CD8-positive, alpha-beta memory T cell (primary cell): ENCODE measurements at places on chromosomes 4 and X. TPM values are rescaled to one million over a fixed set of nuclear protein-coding genes. Genes with fewer than 3 reads are reported as not detected.

The CACNA1F gene
- total RNA-seq, result 0.61 TPM

GRCh38 chr4:26299254-26299882, 21.4 kb upstream of the RBPJ start:
- H3K4me3 ChIP-seq, result no peak overlapping the region
- DNase-seq, result no peak
- no peaks in the 10 kb centered on the region for H3K27me3 ChIP-seq
- no peaks in the 10 kb centered on the region for H3K4me1 ChIP-seq
- no peak overlapping the region for H3K27ac ChIP-seq
- no peaks in the 10 kb centered on the region for H3K36me3 ChIP-seq

- H3K27me3 ChIP-seq, result no peaks in the 10 kb centered on the region
- no peak for DNase-seq
- no peaks in the 10 kb centered on the region for H3K36me3 ChIP-seq
- no peak overlapping the region for H3K4me3 ChIP-seq
- H3K4me1 ChIP-seq, result no peaks in the 10 kb centered on the region
- no peak overlapping the region for H3K27ac ChIP-seq
Observed at GRCh38 chr4:31272331-31273061, 552.3 kb downstream of the PCDH7 start.

The LGI2 gene
- not detected for total RNA-seq

- no peaks in the 10 kb centered on the region for H3K27me3 ChIP-seq
- peaks cover 10% of the 10 kb centered on the region for H3K4me1 ChIP-seq
- no peak overlapping the region for H3K4me3 ChIP-seq
- no peaks in the 10 kb centered on the region for H3K36me3 ChIP-seq
- no peak overlapping the region for H3K27ac ChIP-seq
- no peak for DNase-seq
Observed at GRCh38 chr4:71095141-71095540, 101.7 kb downstream of the DCK start.

The MGARP gene
- total RNA-seq, result not detected

DNA sequence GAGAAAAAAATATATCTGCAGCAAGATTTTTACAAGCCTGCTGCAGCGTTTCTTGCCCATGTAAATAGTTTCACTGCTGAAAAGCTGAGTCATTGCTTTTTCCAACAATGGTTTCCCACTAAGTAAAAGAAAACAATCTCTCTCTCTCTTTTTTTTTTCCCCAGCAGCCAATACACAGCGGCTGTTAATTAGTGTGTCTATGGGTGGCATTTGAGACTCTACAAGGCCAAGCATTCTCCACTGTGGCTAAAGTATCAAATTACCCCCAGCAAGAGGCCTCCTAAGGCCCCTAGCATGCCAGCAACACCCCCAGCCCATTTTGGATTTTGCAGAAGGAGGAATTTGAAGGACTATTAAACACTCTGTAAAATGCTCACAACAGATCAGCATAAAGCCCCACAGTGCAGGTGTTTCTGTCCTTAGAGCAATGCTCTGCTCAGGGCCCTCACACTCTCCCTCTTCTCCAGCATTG, 837.4 kb downstream of the TRIML1 start:
- no peaks in the 10 kb centered on the region for H3K27me3 ChIP-seq
- no peak overlapping the region for H3K4me3 ChIP-seq
- no peak overlapping the region for H3K27ac ChIP-seq
- no peaks in the 10 kb centered on the region for H3K36me3 ChIP-seq

- H3K27me3 ChIP-seq, result no peaks in the 10 kb centered on the region
- no peak overlapping the region for H3K4me3 ChIP-seq
- H3K27ac ChIP-seq, result no peak overlapping the region
- no peak for DNase-seq
- H3K36me3 ChIP-seq, result no peaks in the 10 kb centered on the region
Observed at GRCh38 chrX:10172877-10173276, 16.1 kb downstream of the CLCN4 start.

DNA sequence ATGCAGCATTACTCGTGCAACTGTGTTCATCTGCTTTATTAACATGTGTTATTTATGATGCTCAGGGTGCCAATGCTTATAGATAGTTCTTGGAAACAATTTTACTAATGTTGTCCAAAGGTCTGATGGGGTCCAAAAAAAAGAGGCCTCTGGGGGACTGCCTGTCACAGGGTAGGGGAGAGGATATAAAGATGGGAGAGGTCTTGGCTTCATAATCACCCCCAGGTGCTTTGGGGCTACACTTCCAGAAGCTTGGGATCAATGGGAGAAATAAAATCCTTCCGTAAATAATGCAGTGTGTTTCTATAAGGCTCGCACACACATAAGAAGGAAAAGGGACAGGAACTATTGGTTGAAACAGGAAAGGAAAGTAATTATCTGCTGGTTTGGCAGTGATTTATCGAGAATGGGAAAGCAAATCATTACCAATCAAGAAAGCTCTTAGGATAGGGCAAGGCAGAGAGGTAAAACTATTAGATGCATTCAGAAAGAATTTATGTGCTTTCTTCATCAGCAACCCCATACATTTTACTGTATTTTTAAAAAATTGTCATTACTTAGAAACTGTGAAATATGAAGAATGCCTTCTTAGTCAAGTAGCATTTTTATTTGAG, 571.3 kb downstream of the PACRGL start:
- no peak overlapping the region for H3K4me3 ChIP-seq
- no peak for DNase-seq
- no peaks in the 10 kb centered on the region for H3K4me1 ChIP-seq
- no peak overlapping the region for H3K27ac ChIP-seq
- no peaks in the 10 kb centered on the region for H3K27me3 ChIP-seq
